ENCODE measurements at places on chromosomes 11 and 22.

DNA sequence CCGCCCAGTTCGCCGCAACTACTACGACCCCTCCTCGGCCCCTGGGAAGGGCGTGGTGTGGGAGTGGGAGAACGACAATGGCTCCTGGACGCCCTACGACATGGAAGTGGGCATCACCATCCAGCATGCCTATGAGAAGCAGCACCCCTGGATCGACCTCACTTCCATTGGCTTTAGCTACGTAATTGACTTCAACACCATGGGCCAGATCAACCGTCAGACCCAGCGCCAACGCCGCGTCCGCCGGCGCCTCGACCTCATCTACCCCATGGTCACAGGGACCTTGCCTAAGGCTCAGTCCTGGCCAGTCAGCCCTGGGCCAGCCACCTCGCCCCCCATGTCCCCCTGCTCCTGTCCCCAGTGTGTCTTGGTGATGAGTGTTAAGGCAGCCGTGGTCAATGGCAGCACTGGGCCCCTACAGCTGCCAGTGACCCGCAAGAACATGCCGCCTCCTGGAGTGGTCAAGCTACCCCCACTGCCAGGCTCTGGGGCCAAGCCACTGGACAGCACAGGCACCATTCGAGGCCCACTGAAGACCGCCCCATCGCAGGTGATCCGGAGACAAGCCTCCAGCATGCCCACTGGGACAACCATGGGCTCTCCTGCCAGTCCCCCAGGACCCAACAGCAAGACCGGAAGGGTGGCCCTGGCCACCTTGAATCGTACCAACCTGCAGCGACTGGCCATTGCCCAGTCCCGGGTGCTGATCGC lies 10.0 kb downstream of the DTX4 start:
- DNase-seq = no peak

DNA sequence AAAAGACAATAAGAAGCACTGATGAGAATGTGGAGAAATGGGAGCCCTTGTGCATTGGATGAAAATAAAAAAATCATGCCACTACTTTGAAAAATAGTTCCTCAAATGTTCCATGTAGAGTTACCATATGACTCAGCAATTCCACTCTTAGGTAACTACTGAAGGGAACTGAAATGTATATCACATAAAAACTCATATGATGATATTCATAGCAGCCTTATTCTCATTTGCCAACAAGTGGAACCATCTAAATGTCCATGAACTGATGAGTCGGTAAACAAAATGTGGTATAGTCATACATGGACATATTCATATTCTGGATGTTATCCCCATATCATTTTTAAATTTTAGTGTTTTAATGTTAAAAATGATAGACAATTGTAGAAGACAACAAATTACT lies 3.5 kb downstream of the KRTAP5-9 start:
- no peak for DNase-seq

- DNase-seq = no peak
Measured at GRCh38 chr22:27997538-27997937, 78.5 kb upstream of the PITPNB start.

DNA sequence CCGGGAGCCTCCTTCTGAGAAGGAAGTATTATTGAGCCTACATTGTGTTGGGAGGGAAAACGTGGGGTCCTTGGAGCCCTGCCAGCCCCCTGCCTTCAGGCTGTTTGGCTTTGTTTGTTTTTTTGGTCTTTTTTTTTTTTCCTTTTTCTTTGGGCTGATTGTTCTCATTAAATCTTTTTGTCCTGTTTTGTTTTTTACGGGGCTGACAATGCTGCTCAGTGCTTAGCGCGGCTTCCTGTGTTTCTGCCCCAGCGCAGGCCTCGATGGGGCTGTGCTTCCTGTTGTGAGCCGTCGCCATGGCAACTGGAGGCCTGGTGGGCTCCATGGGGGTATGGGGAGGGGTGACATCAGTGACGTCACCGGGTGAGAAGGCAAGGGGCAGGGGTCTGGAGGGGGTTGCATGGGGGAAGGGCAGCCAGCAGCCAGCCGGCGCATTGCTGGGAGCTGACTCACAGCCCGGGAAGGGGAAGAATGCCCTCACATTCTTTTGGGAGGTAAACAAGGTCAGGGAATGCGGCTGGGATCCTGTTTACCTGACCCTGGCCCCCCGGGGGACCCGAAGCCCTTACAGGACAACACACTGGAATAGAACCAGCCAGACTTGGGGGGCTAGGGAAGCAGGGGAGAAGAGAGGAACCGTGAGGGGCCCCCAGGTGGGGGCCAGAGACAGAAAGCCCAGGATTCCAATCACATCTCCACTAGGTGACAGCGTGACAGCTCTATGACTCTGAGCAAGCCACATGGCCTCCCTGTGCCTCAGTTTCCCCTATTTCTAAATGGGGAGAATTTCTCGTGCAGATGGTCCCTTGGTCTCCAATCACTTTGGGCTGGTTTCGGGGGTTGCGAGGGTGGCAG lies 22.2 kb upstream of the CBX7 start:
- DNase-seq = no peak

GRCh38 chr11:9266132-9266736 lies 1.1 kb upstream of the DENND5A start:
- no peak for DNase-seq

DNA sequence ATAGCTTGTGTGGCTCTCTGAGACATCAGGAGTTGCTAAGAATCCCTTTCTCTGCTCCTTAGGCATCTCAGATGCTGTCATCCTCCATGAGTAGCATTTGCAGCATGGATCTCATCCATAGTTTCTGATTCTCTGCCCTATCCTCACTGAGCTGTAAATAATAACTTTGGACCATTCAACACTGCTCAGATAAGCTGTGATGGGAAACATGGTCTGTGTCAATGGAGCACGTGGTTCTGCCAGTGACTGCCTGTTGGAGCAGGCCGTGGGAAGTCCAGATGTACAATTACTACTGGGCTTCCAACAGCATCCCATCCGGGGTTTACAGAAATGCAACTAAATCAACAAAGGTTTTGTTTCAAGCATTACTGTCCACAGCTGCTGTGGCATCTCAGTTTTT lies 160.1 kb downstream of the OR4C45 start:
- no peak for DNase-seq

- no peak for DNase-seq
Measured at GRCh38 chr11:72821920-72822799, 7.9 kb downstream of the ATG16L2 start.

DNA sequence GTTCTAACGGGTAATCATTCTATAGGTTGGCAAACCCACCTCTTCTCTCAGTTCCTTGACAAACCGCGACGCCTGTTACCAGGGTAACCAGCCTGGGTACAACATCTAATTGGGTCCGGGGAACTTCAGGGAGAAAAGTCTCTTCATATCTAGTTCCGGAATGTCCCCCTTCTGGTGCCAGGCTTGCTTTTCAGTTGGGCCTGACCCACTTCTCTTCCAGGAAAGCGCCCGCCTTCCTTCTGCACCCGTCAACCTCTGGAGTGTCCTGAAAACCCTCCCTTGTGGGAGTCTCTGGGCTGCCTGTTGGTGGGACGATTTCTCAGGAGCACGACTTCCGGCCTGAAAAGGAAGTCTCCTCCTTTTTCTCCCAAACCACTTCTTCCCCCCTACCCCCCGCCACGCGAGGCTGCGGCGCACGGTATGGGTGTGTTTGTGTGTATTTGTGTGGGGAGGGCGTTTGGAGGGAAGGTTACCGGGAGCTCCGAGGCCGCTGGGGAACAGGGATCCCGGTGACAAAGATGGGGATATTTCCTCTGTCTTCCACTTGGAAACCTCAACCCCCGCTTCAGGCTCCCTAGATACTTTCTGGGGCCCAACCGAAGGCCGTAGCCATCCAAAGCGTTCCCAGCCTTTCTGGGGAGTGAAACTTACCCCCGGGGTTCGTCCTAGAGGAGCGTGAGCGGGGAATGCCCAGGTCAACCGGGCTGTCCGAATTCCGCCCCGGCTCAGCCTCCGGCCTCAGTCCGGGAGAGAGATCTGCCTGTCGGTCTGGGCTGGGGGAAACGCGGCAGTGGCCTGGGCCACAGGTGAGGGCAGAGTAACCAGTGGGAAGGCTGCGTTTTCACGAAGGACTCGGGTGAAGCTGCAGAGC lies at the start of the genes NKAPD1 and PIH1D2:
Gene NKAPD1 (plus strand): TSS at position 359 of the 871 bp plus-strand sequence. CDS start 1,276 bp downstream, outside the sequence.
Gene PIH1D2 (minus strand): TSS at position 77 of the 871 bp plus-strand sequence. CDS start 843 bp downstream, outside the sequence.
- DNase-seq = peak; percentile 33
